ENCODE measurements at places on chromosomes 16 and 17. TPM values are rescaled to one million over a fixed set of nuclear protein-coding genes. Genes with fewer than 3 reads are reported as not detected.

The NPW gene
- total RNA-seq, result 2.5 TPM

The CHST4 gene
- total RNA-seq, result not detected

The KRT12 gene
- not detected for total RNA-seq

The IGSF6 gene
- total RNA-seq, result not detected

The ZNF624 gene
- 7.3 TPM for total RNA-seq

The BAHCC1 gene
- total RNA-seq, result 32.3 TPM

The VTN gene
- 0.31 TPM for total RNA-seq

The WFDC1 gene
- 5.6 TPM for total RNA-seq

DNA sequence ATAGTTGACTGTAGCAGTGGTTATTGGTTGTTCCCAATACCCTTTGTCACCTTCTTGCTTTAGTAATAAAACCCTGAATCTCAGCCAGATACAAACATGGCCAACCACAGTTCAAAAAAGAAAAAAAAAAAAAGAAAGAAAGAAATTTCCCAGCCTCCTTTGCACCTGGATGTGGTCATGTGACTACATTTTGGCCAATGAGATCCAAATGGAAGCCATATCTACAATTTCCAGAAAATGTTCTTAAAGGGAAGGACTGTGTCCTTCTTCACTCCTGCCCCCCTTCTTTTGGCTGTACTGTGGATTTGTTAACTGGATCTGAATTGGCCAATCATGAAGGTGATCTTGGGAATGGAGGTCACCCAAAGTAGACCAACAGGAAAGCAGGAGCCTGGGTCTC is 141.9 kb downstream of the SOX9 start:
- DNase-seq, result no peak

GRCh38 chr16:15533386-15533785 is 99.0 kb downstream of the BMERB1 start:
- no peak for DNase-seq

GRCh38 chr17:78919861-78920450 is 5.2 kb downstream of the TIMP2 start:
- DNase-seq, result no peak

- peak; percentile 96 for DNase-seq
Measured at GRCh38 chr17:1060991-1061390, 64.1 kb downstream of the TIMM22 start.

DNA sequence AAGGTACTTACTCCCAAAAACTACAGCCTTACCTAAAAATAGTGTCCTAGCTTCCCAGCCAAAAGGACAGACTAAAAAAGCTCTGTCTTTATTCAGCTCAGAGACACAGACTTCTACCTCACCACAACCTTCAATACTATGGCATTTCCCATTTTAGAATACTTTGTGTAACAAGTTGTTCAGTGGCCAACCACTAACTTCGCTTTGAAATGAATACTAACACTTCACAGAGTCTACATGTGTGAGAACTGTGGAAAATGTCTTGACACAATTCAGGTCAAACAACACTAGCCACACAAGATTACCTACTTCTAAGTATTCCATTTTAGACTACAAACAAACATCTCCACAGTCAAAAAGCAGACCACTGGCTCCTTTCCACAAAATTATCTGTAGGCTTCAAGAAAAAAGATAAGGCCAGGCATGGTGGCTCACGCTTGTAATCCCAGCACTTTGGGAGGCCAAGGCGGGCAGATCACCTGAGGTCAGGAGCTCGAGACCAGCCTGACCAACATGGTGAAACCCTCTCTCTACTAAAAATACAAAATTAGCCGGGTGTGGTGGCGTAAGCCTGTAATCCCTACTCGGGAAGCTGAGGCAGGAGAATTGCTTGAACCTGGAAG is 3.2 kb downstream of the HELZ start:
- no peak for DNase-seq

DNA sequence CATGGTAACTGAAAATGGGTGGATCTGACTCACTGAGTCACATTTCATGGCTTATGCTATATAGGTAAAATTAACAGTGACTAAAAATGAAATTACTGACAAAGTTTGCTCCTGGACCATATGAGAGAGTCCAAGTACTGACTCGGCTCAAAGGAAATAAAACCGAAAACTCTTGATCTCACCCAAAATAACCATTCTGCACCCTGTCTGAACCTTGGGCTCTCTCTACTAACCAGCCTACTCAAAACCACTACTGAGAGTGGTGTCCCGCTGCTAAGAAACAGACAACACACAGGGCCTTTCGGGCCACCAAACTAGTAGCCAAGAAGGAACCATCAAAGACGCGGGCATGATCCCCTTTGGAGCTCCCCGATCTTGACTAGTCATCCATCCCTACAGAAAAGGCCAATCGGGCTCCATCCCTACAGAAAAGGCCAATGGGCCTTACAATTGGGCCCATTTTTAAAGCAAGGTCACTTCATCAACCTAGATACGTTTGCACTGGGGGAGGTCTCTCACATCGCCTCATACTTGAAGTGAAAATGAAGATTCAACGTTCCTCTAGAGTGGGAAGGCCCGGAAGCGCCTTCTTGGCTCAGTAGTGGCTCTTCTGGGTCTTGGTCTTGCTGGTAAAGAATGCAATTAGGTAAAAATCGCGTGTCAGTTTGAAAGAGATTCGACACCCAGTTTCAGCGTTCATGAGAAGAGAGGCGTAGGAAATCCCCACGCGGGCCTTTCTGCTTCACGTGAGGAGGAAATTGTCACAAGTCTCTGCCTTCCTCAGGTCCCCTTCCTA is 720 bp upstream of the ZPBP2 start:
- no peak for DNase-seq

- DNase-seq, result no peak
Measured at GRCh38 chr17:75827308-75828075, 16.7 kb downstream of the UNC13D start.

DNA sequence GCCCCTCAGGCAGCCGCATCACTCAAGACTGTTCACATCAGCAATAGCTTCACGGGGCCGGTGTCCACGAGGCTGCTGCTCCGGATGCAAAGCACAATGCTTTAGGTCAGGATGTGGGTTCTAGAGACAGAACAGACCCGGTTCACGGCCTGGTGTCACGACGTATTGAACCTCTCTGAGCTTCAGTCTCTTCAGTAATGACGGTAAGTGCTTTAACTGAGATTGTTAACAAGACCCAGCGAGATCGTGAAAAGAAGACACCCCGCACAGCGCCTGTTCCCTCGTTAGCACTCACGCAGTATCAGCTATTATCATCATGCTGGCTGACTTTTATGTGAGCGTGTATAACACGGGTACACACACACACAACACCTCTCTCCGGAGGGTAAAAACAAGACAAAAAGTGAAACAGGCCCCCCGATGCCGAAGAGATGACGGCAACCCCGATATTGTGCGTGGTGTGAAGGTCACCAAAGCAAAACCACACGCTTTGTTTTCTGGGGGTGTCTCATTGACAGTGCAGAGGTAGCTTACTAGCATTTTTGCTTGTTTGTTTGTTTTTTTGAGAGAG is 21.4 kb upstream of the ABR start:
- no peak for DNase-seq

Measured in chondrocyte (in vitro differentiated cells).